ENCODE measurements at places on chromosomes 4 and X.

DNA sequence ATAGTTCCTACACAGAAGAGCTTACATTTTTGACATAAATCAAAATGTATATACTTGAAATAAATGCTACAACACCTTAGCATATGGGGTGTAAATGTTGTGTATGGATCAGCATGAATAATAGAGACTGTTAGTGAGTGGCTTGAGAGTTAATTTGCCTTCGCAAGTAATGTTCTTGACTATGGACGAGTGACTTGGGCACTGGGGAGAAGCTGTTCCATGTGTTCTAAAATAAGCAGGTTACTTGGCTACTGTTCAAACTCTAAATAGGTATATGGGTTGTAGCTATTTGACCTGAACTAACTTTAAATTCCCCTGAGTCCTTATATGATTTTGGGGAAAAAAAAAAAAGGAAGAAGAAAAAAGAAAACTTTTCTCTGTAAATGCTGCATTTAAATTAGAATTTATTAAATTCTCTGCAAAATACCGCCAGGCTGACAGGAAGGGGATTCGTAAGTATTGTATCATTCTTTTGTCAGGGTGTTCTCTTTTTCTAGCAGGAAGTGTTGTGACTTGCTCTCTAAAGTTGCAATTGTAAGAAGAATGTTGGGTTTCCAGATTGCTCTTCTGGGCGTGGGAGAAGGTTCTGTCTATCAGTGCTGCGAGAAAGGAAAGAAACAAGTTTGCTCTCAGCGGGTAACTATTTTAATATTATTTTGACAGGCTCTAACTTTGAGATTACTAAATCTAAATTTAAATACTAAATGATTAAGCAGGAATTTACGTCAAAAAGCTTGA lies 32.2 kb downstream of the PLS3 start:
- no peak for DNase-seq

DNA sequence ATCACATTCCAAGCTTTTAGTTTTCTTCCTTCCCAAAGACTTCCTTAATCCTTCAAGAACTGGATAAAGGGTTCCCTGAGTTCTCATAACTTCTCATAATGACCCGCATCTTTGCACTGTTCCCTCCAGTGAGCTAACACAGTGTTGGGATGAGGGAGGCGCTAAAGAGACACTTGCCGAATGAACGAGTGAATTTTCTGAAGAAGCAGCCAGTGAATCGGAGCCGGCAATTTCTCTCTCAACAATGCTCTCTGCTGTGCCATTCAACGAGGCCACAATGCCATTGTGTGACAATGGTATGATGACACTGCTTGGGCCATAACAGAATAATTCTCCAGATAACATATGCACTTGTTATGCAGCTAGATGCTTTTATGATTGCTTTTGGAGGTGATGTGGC lies 51.4 kb upstream of the ZFP42 start:
- DNase-seq = no peak

DNA sequence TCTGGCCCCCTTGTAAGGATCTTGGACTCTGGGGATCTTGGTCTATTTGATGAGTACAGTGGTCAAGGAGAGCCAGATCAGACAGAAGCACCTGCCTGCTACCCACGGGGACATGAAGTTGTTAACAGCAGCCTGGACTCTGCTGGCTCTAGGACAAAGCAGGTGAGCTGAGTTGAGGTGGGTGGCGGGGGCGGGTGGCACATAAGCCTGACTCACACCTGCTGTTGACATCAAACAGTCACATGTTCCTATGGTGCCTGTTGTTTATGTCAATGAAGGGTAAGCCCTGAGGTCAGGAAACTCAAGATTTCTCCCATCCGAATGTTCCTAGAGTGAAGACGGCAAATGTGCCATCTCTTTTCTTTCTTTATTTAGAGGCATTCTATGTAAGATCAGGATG lies 50.1 kb upstream of the CLNK start:
- DNase-seq = no peak

DNA sequence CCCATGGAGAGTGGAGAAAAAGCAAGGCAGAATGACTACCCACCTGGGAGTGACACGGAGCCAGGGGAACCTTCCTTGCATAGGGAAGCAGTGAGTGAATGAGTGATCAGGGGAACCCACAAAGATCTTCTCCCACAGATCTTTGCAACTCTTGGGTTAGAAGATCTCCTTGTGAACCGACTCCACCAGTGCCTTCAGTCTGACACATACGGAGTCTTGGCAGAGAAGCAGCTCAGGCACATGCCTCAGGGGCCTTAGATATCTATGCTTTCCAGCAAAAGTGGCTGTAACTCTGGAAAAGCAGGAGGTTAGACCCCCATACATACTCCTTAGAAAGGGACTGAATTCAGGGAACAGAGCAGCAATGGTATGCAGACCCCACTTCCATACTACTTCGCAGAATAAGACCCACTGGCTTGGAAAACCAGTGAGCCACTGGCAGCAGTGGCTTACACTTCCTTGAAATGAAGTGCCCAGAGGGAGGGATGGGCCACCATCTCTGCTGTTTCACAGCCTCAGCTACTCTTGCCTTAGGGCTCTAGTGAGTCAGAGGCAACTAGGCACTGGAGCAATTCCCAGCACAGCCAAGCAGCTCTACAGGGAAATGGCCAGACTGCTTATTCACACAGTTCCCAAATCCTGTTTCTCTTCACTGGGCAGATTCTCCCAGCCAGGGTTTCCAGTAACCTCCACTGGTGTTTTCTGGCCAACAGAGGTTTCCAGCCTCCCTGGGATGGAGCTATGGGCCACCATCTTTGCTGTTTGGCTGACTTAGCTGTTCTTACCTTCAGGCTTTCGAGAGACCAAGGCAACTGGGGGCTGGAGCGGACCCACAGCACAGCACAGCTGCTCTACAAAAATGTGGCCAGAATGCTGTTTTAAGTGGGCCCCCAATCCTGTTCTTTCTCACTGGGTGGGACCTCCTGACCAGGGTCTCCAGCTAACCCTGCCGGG lies 82.8 kb upstream of the TCEAL2 start:
- no peak for DNase-seq

- no peak for DNase-seq
These were observed 455 bp upstream of the ABCB7 start for GRCh38 chrX:75156531-75156945.

- DNase-seq = no peak
These were observed 39.3 kb upstream of the CXCL8 start for GRCh38 chr4:73701116-73701515.

DNA sequence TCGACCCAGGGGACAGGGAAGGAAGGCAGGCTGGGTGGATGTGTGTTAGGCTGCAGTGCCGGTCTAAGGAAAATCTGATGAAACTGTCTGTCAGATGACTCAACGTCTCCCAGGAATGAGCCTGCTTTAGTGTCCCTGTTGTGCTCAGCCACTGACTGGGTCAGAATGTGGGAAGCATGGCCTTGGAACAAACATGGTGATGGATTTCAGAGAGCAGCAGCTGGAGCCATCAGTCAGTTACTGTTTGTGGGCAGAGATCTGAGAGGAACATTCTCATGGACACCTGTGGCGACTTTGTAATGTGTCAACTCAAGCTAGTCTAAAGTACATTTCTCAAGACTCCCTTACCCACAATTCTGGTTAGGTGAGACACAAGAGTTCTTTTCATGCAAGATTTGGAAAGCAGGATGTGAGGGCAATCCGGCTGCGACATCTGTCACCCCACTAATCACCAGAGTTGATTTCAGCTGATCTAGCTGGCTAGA lies 63.2 kb downstream of the ANAPC10 start:
- no peak for DNase-seq

- no peak for DNase-seq
These were observed 176.9 kb upstream of the PRPS2 start for GRCh38 chrX:12614266-12614665.

- no peak for DNase-seq
These were observed 13.8 kb upstream of the PGM2 start for GRCh38 chr4:37812713-37813112.

GRCh38 chrX:106780664-106781377 lies 21.7 kb upstream of the TBC1D8B start:
- DNase-seq = no peak

DNA sequence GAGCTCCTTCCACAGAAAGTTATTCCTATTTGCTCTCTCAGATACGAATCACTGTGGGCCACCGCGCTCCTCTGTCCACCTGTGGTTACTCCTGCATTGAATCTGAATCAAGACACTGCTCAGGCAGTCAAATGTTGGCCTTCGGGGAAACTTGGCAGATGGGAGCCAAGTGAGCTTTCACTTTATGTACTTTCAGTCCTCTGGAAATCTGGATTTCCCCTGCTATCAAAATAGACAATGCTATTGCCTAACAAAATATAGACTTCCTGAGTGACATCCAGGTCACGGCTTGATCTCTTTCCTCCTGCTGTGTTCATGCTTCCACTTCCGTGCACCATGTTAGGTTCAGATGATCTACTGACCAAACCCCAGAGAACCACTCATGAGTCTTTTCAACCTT lies 43.8 kb downstream of the FHL1 start:
- DNase-seq = no peak

DNA sequence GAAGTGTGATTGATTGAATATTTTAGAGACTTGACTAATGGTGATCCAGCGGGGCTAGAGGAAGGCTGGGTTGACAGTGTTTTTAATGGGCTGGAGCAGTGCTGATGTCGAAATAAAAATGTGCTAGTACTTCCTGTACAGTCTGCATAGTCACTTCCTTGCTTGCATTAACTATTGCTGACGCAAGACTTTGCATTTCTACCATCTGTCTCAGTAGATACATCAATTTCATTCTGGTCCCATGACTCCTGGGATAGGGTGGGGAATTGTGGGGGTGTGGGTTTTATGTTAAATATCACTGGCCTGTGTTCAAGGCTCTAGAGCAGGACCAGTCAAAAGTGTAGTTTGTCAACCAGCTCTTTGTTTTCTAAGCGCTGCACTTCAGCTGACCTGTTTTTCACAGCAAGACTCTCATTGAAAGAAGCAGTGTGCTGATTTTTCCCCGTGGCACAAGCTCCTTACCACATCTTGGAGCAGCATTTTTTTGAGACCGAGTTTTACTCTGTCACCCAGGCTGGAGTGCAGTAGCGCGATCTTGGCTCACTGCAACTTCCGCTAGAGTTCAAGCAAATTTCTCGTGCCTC lies 35.2 kb upstream of the PHEX start:
- DNase-seq = no peak

- DNase-seq = no peak
These were observed 14.7 kb downstream of the C4orf54 start for GRCh38 chr4:99642725-99643489.

DNA sequence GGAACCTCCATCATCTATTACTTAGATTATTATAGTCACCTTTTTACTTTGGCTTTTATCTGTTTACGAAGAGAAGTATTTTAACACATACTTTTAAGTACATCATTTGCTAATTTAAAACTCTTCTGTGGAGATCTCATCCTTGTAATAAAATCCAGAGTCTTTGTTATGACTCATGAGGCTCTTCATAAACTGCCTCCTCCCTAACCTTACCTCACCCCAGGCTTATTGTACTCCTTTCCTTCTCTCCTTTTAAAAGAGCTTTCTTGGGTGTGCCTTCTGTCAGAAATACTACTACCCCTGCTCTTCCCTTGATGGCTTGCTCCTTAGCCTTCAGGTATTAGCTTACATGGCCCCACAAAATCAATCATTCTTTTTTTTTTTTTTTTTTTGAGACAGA lies 6.6 kb downstream of the ARL9 start:
- DNase-seq = no peak

DNA sequence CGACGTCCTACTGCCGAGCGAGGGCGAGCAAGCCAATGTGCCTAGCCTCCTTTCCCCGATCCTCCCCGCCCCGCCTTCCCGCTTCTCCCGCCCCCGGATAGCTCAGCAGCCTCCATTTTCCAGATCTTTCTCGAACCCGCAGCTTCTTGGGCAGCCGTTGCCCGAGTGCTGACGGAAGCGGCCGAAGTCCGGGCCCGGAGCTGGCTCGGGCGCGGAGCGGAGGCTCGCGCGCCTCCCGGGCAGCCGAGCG lies 172 bp upstream of the HSPA4L start:
- no peak for DNase-seq

- no peak for DNase-seq
These were observed 78.4 kb downstream of the PLS3 start for GRCh38 chrX:115639334-115639880.

DNA sequence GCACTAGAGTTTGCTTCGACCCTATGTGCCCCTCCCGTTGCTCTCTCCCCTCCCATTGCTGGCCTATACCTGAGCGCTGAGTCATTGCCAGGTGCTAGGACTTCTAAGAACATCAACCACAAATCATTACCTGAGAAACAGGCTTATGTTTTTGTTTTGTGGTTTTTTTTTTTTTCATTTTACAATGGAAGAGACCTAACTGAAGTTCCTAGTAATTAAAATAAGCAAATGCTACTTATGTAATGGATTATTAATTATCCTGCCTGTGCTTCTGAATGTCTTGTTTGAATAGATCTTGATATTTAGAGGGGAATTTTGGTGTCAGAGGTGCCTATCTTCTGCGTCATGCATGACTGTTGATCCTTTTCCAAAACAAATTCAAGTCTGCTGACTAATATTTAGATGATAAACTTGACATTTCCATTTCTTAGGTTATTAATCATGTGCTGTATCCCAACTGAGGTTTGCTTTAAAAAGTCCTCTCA lies 275.4 kb upstream of the CPEB2 start:
- DNase-seq = no peak

- DNase-seq = no peak
These were observed 136.0 kb downstream of the GUCY2F start for GRCh38 chrX:109345856-109346255.

- no peak for DNase-seq
These were observed 179.3 kb upstream of the MBNL3 start for GRCh38 chrX:132668178-132668577.

GRCh38 chr4:182843808-182844325 lies 73.3 kb downstream of the DCTD start:
- DNase-seq = no peak

GRCh38 chrX:70134116-70134477 lies 850 bp downstream of the IGBP1 start:
- DNase-seq = no peak

GRCh38 chrX:43065978-43066377 lies 288.0 kb upstream of the PPP1R2C start:
- no peak for DNase-seq

DNA sequence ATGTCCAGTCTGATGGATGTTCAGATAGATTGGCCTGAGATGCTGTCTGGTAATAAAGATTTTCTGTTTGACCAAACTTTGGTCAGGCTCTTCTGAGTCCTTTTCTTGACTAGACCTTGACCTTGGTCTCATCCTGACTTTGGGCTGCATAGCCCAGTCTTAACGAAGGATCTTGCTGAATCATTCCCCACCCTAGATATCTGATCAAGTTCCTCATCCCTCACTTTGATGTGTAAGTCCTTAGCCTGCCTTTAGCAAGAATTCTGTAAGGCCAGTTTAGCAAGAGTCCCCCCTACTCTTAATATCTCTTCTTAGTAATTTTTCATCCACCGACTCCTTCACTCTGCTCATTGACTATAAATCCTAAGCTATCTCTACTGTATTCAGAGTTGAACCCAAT lies 244.4 kb upstream of the JADE1 start:
- no peak for DNase-seq

- no peak for DNase-seq
These were observed 71.7 kb downstream of the YIPF6 start for GRCh38 chrX:68570598-68570997.
